ENCODE measurements at places on chromosomes 11 and 22.

- no peak for DNase-seq
Measured at GRCh38 chr11:133678191-133678590, 145.9 kb upstream of the OPCML start.

GRCh38 chr11:96098511-96099241 lies 174.8 kb upstream of the MTMR2 start:
- no peak for DNase-seq

- DNase-seq, result no peak
Measured at GRCh38 chr11:68690671-68691401, 6.5 kb downstream of the GAL start.

DNA sequence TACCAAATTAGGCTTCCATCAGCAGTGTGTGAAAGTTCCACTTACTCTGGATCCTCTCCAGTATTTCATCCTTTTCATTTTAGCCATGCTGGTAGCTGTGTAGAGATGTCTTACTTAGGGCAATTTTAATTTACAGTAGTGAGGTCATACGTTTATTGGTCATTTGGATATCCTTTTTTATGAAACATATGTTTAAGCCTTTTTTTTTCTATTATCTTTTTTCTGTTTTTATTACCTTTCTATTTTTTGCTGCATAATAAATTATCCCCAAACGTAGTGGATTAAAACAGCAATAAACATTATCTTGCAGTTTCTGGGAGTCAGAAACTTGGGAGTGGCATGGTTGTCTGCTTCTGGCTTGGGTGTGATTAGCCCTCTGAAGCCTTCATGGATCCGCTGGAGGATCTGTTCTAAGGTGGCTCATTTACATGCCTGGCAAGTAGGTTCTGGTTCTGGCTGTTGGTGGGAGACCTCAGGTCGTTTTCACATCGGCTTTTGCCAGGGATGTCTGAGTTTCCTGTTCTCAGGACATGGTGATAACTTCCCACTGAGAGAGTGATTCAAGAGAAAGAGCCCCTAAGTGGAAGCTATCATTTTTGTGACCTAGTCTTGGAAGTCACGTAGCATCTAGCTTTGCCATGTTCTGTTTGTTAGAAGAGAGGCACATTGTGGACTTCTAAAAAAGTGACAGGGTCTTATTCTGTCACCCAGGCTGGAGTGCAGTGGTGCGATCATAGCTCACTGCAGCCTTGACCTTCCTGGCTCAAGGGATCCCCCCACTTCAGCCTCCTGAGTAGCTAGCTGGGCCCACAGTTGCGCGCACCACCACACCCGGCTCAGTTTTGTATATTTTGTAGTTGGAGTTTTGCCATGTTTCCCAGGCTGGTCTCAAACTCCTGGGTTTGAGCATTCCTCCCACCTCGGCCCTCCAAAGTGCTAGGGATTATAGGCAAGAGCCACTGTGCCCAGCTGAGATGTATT lies 38.6 kb downstream of the PPP6R3 start:
- no peak for DNase-seq

GRCh38 chr11:125457814-125458343 lies 38.2 kb downstream of the FEZ1 start:
- no peak for DNase-seq

DNA sequence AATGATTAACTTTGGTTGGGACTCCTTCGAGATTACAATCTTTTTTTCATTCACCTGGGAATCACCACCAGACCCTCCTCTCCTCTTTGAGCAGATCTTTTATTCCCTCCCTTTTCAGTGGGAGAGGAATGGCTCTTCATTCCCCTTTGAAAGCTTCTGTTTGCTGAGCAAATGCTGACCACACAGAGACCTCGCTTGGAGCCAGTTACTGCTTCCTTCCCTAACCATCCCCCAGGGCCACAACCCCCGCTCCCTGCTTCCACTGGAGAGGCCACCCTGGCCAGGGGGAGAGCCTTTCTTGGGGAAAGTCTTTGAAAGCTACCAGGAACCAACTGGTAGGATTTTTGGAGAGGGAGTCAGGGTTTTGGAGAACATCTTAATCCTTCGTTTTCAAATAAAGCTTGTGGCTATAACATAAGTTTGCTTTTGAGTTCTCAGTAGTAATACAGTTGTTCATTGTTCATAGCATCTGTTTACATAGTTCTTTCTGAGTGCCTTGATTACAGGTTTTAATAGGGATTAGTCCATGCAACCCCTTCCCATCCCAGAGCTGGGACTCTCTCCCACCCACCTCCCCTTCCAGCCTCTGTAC lies 138.4 kb downstream of the DBX1 start:
- DNase-seq, result no peak

- no peak for DNase-seq
Measured at GRCh38 chr22:32244547-32244946, 10.6 kb downstream of the SLC5A4 start.

GRCh38 chr11:61545341-61545740 lies 35.5 kb downstream of the SYT7 start:
- DNase-seq, result no peak

DNA sequence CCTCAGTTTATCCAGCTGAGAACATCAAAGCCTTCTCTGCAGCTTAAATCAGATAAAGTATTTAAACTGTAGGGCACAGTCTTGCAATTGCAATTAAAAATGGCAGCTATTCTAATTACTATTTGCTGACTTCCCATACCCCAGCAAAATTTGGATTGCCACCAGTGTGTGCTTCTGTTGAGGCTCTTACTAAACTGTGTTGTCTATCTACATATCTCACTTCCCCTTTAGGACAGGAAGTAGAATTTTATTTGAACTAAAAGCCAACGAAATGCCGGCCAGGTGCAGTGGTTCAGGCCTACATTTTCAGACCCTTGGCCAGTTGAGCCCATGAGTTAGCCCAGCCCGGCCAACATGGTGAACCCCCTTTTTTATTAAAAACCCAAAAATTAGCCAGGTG lies 7.1 kb downstream of the SAA4 start:
- DNase-seq, result no peak
